ENCODE measurements at places on chromosomes 7 and 10.

DNA sequence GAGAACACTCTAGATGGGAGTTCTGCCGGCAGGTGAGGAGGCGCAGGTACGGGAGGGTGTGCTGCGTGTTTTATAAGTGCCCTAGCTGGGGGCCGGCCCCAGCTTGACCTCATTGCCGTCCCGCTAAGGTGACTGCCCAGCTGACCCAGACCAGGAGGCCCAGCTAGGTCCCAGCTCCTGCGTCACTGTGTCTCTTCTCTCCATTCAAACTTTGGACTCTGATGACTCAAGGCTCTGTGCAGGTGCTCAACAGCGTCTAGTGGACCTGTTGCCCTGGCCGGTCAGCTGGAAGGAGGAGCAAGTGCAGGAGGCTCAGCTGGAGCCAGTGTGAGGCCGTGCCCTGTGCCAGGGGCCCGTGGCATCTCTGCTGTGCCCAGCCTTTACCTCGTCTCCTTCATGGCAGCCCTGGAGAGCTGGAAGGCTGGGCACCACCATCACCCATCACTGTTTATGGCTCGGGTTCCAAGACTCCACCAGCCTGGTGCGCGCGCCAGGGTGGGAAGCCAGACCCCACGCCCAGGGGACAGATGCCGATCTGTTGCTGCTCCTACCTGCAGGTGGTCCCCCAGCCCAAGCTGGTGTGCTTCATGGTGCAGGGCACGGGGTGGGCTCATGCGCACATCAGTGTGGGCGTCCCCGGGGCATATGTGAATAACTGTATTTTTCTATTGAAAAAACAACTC lies 14.6 kb downstream of the LHPP start:
- no peak for DNase-seq

DNA sequence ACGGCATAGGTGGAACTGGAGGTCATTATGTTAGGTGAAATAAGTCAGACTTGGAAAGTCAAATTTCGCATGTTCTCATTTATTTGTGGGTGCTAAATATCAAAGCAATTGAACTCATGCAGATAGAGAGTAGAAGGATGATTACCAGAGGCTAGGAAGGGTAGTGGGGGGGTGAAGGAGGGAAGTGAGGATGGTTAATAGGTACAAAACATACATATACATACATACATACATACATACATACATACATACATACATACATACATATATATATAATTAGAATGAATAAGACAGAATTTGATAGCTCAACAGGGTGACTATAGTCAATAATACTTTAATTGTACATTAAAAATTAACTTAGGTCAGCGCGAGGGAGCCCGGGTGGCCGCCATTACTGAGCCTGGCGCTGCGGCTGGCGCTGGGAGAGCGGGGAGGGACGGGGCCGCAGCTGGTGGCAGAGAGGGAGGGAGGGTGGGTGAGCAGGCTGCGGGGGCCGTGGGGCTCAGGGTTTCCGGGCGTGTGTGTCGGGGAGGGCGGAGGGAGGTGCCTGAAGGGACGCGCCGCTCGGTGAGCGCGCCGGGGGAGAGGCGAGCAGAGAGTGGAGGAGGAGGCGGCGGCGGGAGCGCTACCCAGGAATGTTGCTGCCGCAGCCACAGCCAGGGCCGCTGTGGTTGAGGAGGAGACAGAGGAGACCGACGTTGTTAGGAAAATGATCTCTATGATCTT lies 85.8 kb upstream of the EGFR start:
- DNase-seq: peak; percentile 63

GRCh38 chr7:76357475-76358010 lies 1.2 kb downstream of the YWHAG start:
- DNase-seq: no peak

DNA sequence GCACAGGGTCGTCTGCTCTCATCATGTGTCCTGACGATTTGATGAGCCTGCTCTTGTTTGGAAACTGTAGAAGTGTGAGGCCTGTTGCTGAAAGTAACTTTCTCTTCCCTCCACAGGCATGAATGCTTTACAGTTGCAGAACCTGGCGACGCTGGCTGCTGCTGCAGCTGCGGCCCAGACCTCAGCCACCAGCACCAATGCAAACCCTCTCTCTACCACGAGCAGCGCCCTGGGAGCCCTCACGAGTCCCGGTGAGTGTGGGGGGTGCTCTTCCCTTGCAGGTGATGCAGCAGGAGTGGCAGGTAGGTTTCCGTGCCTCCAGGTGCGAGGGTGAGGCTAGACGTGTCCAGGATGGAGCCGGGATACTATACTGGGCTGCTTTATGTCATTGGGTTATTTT lies 270.6 kb downstream of the CELF2 start:
- no peak for DNase-seq

DNA sequence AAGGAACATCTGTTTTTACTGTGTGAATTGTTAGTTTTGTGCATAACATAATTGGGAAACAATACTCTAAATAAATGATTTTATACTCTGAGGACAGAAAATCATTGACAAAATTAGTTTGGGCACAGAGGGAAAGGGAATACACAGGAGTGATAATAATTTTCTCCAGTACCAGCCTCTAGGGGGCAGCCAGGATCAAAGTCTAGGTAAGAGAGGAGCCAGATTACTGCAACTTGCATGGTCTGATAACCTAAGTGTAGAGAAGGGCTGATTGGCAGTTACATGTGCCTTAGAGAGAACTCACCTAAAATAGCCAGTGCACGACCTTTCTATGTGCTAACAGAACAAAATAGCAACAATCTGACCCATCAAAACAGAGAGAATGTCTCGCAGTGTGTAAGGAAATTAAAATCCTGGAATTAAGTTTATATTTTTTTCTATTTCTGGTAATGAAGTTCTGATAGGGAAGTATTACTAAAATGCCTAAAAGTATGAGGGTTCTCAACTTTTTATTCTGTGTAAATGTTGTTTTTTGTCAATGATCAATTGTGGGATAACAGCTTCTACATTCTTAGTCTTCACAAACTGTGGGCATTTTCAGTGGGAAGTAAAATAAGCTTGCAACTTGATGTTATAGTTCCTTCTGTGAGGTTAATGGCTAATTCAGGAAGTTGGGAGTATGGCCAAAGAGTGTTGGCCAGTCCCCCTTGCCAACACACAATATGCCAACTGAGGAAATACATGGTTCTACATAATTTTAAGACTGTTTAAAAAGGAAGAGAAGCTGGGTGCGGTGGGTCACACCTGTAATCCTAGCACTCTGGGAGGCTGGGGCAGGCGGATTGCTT lies 66.4 kb downstream of the EXOC6 start:
- DNase-seq: peak; percentile 69

DNA sequence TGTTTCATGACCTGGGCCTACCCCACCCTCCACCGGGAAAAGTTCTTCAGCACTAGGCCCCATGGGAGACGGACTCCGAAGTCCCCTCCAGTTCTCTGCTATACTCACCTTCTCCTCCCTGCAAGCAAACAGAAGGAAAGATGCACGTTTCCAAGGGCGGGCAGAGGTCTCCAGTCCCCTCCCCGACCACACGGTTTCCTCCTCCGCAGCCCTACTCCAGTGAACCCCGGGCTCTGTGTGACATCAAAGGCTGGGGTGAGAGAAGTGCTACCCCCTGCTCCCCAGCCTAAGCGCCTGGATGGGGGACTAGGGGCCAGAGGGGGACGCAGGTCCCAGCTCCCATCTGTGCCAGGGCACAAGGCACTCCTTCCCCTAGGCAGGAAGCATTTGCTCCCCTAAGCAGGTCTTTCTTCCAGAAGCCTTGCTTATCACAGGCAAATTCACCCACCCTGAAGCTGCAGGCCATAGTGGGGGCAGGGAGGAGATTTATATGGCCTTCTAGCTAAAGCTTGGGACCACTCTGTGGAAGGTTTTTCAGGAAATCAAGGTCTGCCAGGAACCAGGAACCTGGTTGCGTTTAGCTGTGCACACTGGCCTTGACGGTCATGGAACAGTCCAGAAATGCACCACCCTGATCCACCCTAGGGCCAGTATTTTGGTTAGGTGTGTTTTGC lies 52.8 kb downstream of the ASB13 start:
- DNase-seq: no peak

- no peak for DNase-seq
These were observed 862.6 kb downstream of the NRG3 start for GRCh38 chr10:82737549-82737948.

DNA sequence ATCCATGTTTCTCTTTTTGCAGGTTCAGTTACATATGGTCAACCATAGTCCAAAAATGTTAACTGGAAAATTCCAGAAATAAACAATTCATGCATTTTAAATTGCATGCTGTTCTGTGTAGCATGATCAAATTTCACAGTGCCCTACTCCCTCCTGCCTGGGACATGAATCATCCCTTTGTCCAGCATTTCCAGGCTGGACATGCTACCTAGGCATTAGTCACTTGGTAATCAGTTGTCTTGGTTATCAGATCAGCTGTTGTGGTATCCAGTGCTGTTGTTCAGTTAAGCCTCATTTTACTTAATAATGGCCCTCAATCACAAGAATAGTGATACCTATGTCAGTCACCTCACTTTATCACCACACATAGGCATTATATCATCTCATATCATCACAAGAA lies 7.3 kb upstream of the PNLIP start:
- DNase-seq: no peak

- no peak for DNase-seq
These were observed 467.4 kb downstream of the NEBL start for GRCh38 chr10:20429742-20430141.

- DNase-seq: no peak
These were observed 136.1 kb upstream of the TARP start for GRCh38 chr7:38409531-38409930.

DNA sequence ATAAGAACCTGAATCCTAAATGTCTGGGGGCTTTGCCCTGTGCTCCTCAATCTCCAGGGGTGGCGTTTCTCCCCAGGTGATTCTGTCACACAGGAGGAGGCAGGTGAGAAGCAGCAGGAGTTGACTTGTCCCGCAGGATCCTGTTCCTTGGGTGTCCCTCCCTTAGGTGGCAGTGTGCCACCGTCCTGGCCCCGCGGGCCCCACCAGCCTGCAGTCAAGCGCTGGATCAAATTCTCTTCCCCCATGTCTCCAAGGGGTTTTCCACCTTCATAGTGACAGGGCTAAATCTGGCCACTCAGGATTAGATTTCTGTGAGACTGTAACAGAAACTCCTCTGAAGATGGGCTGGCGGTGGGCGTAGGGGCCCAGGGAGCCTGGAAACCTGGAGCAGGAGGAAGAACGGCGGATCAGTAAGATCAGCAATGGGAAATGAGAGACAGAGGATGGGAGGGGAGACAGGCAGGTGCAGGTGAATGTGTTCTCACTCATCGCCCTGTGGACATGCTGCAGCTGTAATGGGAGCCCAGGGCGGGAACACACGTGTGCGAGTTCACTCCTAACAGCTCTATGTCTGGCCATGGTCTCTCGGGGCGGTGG lies 329.2 kb upstream of the COBL start:
- DNase-seq: no peak

DNA sequence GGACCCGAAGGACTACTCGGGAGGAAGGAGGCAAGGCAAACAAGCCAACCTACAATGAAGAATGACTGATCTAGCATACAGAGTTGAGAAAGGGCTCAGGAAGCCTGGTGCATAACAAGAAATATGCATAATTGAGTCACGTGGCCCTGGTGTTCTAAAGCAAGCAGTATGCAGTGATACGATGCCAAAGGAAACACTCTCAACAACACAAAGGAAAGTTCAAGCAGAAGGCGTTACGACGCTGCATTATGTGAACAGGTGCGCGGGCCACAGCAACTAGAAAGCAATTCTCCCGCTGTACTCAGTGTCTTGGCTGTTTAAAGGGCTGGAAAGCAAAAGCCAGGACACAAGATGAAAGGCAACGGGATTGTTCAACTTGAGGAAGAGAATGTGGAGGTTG lies 100.8 kb downstream of the PRTFDC1 start:
- no peak for DNase-seq

GRCh38 chr7:25714013-25714412 lies 438.0 kb upstream of the NFE2L3 start:
- no peak for DNase-seq

DNA sequence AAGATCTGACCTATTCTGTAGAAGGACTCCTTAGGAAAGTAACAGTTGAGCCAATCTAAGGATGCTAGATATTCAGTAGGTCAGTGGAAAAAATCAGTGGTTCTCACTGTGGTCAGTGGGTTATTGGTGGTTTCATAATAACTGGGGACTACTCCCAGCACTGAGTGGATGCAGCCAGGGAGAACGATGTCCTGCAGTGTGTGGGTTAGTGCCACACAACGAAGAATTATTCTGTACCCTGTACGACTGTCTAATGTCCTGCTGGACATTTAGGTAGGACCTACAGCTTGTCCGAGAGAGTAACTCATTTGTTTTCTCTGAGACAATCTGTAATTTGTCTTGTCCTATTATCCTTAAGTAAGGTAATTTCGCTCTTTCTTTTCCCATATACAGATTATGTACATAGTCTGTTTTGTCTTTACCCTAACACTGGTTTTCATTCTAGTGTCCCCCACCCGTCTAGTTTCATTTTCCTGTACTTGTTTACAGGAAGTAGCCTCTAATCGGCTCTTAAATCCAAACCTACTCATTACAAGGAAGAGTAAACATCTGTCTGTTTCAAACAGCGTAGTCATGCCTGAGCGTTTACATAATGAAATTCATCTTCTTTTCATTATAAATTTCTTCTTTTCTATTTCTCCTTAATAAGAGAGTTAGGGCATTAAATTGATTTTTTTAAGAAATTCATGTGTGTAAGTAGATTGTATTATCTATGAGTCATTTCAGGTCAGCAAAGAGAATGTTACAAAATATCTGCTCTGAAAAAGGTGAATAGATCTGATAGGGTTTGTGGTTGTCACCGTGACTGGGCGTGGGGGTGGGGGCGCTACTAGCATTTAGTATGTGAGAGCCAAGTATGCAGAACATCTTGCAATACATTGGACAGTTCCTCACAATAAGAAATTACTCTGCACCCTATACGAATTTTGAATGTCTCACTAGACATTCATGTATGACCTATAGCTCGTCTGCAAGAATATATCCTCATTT lies 8.3 kb upstream of the ZC3HAV1L start:
- DNase-seq: no peak

DNA sequence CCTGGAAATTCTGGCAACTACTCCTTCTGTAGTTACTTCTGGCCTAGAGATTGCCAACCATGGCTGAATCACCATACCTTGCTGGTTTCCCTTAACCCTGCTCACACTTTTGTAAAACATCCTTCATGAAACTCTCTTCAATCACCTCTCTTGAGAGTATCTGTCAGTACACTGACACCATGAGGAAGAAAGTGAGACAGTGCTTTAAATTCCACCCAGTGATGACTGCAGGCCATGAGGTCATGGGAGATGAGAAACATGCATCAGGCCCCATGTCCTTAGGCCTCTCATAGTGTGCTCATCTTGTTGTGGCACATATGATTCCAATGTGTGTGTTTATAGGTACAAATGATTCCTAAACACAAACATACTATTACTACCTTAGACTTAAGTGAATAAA lies 24.6 kb upstream of the NAMPT start:
- no peak for DNase-seq

Data from endothelial cell (in vitro differentiated cells).